ENCODE measurements at places on chromosomes 16 and 17.
A peak's percentile ranks its signal among the peaks of the same experiment; 100 is the strongest.

DNA sequence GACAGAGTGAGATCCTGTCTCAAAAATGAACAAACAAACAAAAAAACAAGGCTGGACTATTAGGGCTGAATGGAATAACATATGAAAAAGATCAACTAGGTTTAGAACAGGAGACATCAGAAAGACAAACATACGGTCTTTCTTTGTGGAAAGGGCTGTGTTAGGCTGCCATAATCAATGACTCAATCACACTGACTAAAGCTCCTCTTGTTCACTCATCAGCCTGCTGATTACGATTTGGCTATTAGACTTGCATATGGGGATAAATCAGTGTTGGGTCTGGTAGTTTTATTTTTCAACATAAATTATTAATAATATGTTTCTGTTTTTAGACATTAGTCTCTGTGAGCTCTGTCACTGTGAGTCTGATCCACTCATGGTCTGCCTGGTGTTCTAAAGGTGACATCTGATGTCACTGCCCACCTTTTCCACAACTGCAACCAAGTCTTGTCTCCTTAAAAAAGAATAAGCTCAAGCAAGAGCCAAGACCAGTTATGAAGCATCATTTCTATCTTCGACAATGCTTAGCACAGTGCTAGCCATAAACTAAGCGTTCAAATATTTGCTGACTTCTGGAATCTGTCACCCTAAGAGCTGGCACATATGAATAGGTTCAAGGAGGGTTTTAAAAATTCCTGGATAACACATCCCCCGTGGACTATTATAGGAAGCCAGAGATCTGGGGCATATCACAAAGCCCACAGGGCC lies 10.2 kb downstream of the CFAP20 start:
- DNase-seq, result no peak

GRCh38 chr17:47643116-47643515 lies 6.6 kb upstream of the KPNB1 start:
- DNase-seq, result peak; percentile 36

DNA sequence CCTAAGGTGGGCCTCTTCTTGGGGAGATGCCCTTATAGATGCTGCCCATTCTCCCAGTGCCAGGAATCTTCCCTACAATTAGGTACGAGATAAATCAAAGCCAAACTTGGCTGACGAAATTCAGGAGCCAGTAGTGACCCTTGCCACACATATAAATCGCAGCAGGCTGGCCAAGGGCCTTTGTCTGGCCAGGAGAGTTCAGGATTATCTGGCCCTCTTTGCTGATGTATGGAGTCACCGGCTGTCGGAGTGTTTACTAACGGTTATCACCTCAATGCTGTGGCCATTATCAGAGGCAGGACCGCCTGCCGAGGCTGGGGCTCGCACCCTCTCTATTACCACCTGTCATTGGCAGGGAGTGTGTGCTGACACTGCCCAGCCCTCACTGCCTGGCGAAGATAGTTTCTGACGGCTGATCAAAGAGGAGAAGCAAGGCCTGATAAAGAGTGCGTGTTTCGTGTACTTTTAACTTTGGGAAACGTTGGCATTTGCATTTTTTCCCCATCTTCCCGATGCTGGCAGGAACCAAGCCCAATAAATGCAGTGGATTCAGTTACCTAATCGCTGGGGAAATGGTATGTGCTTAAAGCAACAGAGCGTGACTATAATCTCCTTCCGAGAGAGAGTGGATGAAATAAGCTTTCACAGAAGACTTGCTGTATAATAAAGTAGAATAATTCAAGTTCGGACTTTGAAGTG lies 32.8 kb upstream of the TBX2 start:
- no peak for DNase-seq

GRCh38 chr16:79792076-79792475 lies 191.5 kb upstream of the MAF start:
- DNase-seq, result no peak

DNA sequence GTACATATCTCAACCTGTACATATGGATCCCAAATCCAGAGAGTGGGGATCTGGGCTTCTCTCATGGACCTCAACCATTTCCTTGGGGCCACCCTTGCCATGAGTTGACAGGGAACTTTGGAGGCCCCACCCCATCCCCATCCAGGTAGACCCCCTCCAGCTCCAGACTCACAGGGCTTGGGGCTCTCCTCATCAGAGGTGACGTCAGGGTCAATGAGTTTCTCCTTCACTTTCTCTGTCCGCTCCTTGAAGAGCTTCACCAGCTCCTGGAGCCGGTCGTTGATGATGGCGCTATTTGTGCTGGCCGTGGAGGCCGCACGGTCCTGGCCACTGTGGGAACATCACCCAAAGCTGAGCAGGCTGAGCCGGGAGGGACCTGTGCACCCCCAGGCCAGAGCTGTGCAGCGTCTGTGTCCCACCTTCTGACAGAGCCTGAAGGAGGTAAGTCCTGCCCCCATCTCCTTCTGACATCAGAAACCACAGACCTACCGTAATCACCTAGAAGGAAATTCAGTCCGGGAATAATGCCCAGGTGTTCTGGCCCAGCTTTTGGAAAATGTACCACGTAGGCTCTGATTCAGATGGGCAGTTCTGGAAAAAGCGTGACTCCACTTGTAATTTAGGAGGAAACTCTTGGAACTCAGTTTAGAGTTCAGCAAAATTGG lies 50.6 kb downstream of the CNGB1 start:
- DNase-seq, result no peak

GRCh38 chr17:46890638-46891037 lies 32.3 kb upstream of the GOSR2 start:
- DNase-seq, result no peak

DNA sequence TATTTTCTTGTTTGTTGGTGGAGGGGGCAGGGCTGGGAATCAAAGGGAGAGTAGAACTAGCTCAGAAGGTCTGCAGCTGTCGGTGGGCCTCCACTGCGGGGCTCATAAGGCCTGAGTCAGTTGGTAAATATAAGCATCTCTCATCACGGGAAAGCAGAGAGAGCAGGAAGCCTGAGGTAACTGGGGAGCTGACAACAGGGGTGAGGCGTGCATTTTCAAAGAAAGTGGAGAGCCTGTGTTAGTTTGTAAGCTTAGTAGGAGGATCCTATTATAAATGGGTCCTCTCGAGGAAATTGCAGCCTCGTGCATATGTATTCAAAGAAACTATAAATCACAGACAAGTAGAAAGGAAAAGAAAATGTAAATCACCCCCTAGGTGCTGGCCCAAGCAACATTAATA lies 221.0 kb upstream of the CDH13 start:
- DNase-seq, result no peak

DNA sequence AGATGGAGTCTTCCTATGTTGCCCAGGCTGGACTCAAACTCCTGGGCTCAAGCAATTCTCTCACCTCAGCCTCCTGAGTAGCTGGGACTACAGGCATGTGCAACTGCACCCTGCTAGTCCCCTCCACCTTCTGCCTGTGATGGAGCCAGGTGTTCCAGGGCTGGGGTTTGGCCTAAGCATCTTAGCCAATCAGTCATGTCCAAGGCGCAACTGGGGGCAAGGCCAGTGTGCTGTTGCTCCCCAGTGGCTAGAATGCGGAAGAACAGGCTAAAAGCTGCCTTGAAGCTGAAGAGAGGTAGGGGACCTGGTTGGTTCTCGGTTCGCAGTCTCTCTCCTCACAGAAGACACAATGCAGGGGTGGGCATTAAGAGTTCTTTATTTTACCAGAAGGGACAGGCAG lies 18.6 kb downstream of the FLOT2 start:
- DNase-seq, result peak; percentile 23

DNA sequence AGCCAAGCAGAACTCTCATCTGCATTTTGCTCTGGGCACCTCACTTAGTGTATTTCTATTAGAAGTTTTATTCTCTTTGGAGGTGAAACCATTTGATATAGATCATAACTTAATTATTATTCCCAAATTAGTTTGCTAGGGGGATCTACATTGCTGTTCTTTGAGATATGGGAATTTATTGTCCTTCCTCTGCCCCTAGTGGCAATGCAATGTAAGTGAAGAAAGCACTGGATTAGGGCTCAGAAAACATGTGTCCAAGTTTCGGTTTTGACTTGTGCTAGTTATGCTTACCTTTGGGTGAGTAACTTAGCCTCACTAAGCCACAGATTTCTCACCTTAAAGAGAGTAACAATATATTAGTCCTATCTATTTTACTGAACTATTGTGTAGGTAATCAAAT lies 2.9 kb downstream of the KRT39 start:
- DNase-seq, result no peak

GRCh38 chr16:2919511-2920255 lies 8.0 kb downstream of the FLYWCH1 start:
- DNase-seq, result peak; percentile 81

- no peak for DNase-seq
Measured at GRCh38 chr16:28497861-28498599, 3.6 kb downstream of the APOBR start.

- DNase-seq, result no peak
Measured at GRCh38 chr16:8358937-8359336, 231.4 kb downstream of the TMEM114 start.

DNA sequence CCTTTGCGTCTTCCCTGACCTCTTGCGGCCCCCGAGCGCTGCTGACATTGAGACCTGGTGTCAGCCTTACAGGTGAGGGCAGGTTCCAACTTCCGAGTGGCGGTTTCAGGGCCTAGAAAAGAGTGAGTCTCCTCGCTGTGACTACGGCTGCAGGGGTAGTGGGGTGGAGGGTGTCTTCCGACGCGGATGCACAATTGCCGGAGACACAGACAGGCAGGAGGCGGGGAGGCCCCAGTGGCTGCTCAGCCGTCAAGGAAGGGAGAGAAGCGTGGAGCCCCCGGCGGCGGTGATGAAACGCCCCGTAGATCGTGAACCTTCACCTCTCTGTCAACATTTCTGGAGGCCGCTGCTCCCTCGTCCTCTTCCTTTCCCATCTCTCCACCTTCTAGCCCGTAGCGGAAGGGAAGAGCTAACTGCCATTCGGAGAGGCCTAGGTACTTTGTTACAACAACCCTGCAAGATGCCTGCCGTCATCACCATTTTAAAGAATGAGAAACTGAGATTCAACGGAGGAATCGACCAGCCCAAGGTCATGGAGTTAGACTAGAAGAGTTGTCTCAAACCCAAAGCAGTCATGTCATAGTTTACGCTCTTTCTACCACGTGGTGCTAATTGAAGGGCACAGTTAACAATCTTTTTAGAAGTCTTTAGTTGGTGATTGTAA lies 485 bp downstream of the DNAJA3 start:
- DNase-seq, result peak; percentile 10

DNA sequence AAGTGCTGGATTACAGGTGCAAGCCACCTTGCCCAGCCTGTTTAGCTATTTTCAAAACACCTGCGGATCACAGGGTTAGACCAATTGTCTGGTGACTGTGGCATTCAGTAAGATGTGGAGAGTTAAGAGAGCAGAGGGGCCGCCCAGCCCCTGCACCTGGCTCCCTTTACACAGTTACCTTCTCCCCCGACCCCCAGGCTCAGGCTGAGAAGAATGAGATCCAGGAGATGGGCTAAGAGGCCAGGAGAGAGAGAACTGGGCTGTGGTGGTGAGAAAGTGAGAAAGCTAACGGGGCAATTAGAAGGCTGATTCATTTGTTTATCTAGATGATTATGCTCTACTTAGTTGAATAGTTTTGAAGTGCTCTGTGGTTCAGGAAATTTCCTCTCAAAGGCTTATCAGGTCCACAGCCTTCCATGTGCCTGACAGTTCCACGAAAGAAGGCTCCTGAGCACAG lies 67.8 kb upstream of the AXIN2 start:
- DNase-seq, result peak; percentile 6

- DNase-seq, result no peak
Measured at GRCh38 chr17:50840311-50840851, 5.0 kb downstream of the WFIKKN2 start.

- DNase-seq, result no peak
Measured at GRCh38 chr17:20281860-20282259, 185.5 kb downstream of the LGALS9B start.

- DNase-seq, result peak; percentile 84
Measured at GRCh38 chr16:71360378-71360777, 1.9 kb downstream of the CALB2 start.

DNA sequence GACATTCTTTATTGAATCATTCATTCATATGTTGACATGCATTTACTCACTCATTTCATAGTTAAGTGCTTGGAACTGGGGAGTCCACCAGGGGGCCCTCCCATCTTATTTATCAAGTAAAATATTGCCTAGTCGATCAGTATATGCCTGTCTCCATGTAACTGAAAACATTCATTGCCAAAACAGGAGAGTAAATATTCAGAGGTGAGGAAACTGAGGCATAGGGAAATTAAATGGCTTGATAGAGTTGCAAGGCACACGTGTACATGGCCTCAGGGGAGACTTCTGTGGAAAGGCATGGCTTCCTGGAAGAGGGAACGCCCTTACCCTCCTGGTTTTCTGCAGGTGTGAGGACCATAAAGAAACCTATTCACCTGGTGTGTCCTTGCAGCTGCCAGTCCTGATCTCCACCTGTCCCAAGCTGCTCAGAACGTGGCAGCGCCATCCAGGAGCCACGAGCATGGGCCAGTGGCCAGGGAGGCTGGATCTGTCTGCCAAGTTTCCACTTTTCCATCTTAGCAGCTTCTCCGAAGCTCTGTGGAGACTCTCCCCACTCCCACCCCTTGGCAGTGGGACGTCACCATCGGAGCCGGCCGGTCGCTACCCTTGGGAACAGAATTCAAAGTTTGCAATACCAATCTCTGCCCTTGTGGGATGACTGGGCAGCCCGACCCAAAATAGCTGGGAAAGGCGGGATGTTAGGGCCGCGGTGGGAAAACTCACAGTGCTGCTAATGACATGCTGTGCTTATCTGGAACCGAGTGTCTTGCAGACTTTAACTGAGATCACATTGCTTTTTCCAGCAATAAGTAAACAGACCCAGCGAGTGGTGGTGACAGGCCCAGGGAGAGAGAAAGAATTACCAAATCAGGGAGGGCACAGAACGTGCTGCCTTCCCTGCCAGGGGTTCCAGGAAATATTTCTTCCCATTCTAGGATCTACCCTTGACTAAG lies 4.1 kb upstream of the C1QTNF1 start:
- DNase-seq, result peak; percentile 88

GRCh38 chr16:79184464-79185030 lies 416.0 kb downstream of the MAF start:
- no peak for DNase-seq

DNA sequence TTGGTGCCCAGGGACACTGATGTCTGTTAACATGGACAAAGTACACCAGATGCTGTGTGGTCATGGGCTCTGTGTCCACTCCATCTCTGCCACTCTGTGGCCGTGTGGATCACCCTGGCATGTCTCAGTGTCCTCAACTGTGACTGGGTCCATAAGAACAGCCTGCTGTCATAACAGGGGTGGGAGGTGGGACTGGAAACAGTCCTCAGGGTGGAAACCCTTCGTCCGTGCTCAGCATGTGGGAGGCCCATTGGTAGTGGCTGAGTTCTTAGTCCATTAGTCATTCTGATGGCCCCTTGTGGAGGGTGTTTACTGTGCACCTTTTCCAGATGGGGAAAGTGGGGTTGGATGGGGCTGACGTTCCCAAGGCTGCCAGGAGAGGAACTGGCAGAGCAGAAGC lies 12.8 kb downstream of the FLYWCH2 start:
- DNase-seq, result peak; percentile 56

GRCh38 chr17:42507671-42508070 lies 28.4 kb upstream of the NAGLU start:
- DNase-seq, result no peak

DNA sequence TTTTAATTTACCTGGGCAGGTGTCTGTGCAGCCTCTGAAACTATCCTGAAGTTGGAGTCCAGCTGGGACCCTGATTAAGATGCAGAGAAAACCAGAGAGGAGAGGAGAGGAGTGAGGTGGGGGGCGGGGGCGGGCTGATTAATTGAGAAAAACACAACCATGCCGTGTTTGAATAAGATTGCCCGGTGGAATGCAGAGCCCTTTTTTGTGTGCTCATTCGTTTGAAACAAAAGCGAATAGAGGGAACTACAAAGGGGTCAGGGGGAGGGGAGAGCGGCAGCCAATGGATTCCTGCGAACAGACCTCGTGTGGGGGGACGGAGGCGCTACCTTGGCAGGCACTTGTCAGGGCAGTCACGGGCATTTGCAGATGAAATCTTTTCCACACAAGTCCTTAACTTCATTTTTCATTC lies 355.8 kb downstream of the SOX9 start:
- no peak for DNase-seq

All from foreskin fibroblast (primary cell).